Peyer's patch (tissue), 4 donors: ENCODE measurements at places on chromosomes 13 and 19.

DNA sequence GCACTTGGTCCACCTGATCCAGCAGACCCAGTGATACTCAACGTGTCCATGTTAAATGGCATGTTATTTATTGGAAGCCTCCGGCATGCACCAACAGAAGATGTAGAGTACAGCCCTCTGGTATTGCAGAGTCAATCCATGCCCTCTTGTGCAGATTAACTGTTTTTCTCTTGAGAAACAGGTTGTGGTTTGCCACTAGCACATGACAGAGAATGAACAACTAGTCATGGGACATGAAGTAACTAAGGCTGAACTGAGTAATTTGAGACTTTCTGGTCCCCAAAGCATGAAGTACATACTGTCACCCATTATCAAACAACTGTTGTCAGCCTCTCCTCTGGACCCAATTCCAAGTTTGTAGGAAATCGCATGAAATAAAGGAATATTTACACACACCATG lies 3.2 kb downstream of the ZNF562 start:
- no peaks in the 10 kb centered on the region for H3K36me3 ChIP-seq
- no peaks in the 10 kb centered on the region for H3K4me1 ChIP-seq
- no peak overlapping the region for H3K27ac ChIP-seq
- H3K27me3 ChIP-seq = no peaks in the 10 kb centered on the region
- H3K4me3 ChIP-seq = no peak overlapping the region

- peak overlapping the region; percentile 70 for H3K4me3 ChIP-seq
- H3K36me3 ChIP-seq = no peaks in the 10 kb centered on the region
- no peaks in the 10 kb centered on the region for H3K27me3 ChIP-seq
- DNase-seq = no peak
- H3K27ac ChIP-seq = peak overlapping the region; percentile 87
Measured at GRCh38 chr19:9620842-9621155, 233 bp downstream of the ZNF561 start.

DNA sequence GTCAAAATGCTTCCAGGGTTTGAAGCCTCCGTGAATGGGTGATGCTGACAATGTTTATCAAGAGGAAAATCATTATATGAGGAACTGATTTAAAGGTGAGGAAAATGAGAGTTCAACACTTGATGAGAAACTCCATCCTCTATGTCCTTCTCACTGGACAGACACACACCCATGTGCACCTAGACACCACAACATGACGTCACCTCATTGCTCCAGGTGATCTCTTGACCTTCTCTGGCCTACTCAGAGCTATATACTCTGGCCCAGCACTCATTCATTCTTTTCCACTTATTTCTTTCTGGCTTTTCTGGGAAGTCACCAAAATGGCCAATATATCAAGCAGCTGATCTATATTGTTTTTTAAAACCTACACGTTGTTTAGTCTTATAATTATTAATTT lies 778.7 kb upstream of the PCDH20 start:
- H3K4me1 ChIP-seq = no peaks in the 10 kb centered on the region
- H3K4me3 ChIP-seq = no peak overlapping the region
- H3K27ac ChIP-seq = no peak overlapping the region
- no peaks in the 10 kb centered on the region for H3K36me3 ChIP-seq
- no peak for DNase-seq

DNA sequence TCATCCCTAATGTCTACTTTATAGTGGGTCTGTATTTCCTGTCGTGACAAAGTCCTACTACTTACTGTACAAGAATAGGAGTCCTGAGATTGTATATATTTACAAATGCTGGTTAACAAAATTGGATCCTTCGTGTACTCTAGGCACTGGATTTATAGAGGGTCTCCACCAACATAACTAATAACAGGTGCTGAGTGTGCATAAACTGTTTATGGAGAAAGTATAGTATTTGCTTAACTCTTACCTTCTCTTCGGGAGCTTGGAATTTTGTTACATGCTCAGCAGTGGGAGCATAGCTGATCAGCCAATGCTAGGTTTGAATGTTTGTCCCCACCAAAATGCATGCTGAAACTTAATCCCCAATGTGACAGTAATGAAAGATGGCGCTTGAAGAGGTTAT lies 12.1 kb downstream of the ZNF442 start:
- no peak overlapping the region for H3K27ac ChIP-seq
- peaks cover 28% of the 10 kb centered on the region for H3K36me3 ChIP-seq
- H3K4me1 ChIP-seq = no peaks in the 10 kb centered on the region
- H3K4me3 ChIP-seq = no peak overlapping the region

GRCh38 chr13:78147905-78148304 lies 229.3 kb upstream of the EDNRB start:
- H3K4me1 ChIP-seq = no peaks in the 10 kb centered on the region
- H3K27ac ChIP-seq = no peak overlapping the region
- no peak overlapping the region for H3K4me3 ChIP-seq
- no peaks in the 10 kb centered on the region for H3K36me3 ChIP-seq
- no peak for DNase-seq
- no peaks in the 10 kb centered on the region for H3K27me3 ChIP-seq
